Epithelial cell of umbilical artery (primary cell): ENCODE measurements at places on chromosomes 3 and 15. TPM values are rescaled to one million over a fixed set of nuclear protein-coding genes. Genes with fewer than 3 reads are reported as not detected.

The OSBPL10 gene
- 15.8 and 19.5 TPM in 2 replicates for total RNA-seq

The TEX9 gene
- 1.9 and 3.2 TPM in 2 replicates for total RNA-seq

The CKMT1B gene
- not detected in 2 replicates for total RNA-seq

The SYNPR gene
- not detected in 2 replicates for total RNA-seq

The MKRN2OS gene
- not detected in 2 replicates for total RNA-seq

The TF gene
- total RNA-seq: under 0.01 TPM in 1 of 2 replicates, not detected in the other

The GADL1 gene
- total RNA-seq: 0.32 TPM in 1 of 2 replicates, not detected in the other

The BFSP2 gene
- total RNA-seq: not detected in 2 replicates

The COLQ gene
- 0.46 and 0.97 TPM in 2 replicates for total RNA-seq

The GOLGA6B gene
- not detected in 2 replicates for total RNA-seq

The GNAT1 gene
- not detected in 2 replicates for total RNA-seq

The CHSY1 gene
- 32.2 and 44.5 TPM in 2 replicates for total RNA-seq

The MORC1 gene
- not detected in 2 replicates for total RNA-seq

The MLF1 gene
- 7.9 and 9.7 TPM in 2 replicates for total RNA-seq

The PDCD6IP gene
- total RNA-seq: 89.7 and 92.2 TPM in 2 replicates

The PTX3 gene
- 416 and 925 TPM in 2 replicates for total RNA-seq

The MITF gene
- 2.3 TPM in 2 replicates for total RNA-seq

The CTSH gene
- total RNA-seq: 1.5 and 2.3 TPM in 2 replicates

The LRRC34 gene
- 0.97 and 5.0 TPM in 2 replicates for total RNA-seq

The COL7A1 gene
- 0.76 and 1.9 TPM in 2 replicates for total RNA-seq

The CLRN1 gene
- not detected in 2 replicates for total RNA-seq
